ENCODE measurements at places on chromosomes 3 and 15.
A peak's percentile ranks its signal among the peaks of the same experiment; 100 is the strongest.

DNA sequence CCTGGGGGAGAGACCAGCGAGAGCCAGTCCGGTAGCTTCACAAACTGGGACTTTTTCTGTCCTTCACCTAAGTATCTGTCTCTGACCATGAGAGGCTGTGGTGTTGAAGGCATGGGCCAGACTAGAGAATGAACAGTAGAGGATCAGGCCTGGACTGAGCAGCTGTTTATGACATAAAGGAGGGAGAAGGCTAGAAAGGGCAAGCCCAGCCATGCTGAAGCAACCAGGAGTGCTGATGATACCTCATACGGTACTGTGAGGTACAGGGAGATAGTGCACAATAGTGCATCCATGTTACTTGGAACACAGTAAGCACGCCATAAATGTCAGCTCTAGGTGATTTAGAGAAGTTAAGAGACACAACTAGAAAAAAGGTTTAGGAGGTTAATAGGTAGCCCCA is 22.6 kb upstream of the TIMP4 start:
- DNase-seq: no peak

DNA sequence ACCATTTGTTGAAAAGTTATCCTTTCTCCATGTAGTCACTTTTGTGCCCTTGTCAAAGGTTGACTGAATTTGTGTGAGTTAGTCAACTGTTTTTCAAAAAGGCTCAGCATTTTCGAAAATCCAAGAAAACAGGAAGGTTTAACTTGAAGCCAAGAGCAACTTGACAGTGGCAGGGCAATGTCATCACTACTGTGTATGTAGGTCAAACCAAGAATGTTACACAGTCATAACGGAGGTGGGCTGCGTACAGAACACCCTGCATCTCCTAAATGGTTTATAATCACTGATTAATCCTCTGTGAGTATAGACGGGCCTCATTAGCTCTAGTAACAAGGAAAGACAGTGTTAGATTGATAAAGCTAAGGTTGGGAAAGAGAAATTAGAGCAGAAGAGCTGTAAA is 1064.9 kb downstream of the FHIT start:
- no peak for DNase-seq

- DNase-seq: no peak
Observed at GRCh38 chr3:59444294-59444671, 394.5 kb upstream of the CFAP20DC start.

GRCh38 chr15:68372291-68372811 is 59.6 kb downstream of the ITGA11 start:
- no peak for DNase-seq

DNA sequence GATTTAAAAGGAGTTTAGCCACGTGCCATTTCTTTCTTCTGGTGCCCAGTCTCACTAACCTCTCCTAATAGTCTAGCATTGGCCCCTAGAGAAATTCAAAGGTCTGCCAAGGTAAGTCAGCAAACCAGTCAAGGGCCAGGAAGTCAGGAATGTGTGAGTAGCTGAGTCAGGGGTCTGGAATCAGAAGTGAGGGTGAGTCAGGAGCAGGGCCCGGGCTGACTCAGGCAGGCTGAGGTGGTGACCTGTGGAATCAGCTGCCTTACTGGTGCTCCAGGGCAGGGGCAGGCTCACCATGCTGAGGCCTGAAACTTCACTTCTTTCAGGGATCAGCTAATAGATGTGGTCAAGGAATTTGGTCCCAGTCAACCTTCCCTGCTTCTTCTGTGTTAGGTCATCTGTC is 105.8 kb upstream of the MYZAP start:
- no peak for DNase-seq

DNA sequence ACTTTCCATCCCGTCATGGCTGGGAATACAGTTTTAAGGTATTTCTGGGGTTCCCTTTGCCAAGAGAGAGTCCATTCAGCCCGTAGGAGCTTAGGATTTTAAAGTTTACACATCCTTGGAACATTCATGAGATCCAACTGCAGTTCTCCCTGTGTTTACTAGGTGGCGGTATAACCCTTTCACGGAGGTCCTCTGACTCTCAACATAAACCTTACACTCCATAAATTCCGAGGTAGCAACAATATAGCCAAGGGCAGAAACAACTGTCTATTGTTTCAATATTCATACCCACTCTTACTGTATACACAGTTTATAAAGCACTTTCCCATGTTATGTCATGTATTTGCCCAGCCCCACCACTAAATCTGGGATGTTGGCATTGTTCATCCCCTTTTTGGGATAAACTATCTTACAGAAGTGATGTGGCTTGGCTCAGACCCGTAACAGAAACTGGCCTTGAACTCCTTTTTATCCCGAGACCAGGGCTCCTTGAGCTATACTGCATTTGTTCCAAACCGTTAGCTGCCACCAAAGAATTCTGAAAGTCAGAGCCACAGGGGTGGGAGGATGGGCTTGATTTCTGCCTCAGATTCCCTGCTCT is 69.2 kb upstream of the COL6A5 start:
- DNase-seq: peak; percentile 33

DNA sequence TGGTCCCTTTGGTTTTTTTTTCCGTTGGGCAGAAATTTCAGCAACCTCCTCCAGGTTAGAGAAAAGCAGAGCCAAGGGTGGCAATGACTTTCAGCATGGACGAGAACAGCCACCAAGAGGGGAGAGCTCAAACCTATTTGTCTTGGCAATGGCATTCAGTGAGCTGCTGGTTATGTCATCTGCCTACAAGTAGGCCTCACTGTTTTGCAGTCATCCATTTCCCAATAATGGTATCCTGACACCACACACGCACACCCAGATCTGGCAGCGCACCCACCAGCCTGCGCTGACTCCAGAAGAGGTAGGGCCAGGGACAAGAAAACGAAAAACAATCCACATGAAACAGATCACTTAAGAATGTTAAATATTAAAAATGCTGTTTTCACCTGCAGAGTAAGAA is 92.3 kb downstream of the MAGI1 start:
- DNase-seq: no peak

- DNase-seq: no peak
Observed at GRCh38 chr15:23372284-23372683, 17.7 kb downstream of the GOLGA8S start.

DNA sequence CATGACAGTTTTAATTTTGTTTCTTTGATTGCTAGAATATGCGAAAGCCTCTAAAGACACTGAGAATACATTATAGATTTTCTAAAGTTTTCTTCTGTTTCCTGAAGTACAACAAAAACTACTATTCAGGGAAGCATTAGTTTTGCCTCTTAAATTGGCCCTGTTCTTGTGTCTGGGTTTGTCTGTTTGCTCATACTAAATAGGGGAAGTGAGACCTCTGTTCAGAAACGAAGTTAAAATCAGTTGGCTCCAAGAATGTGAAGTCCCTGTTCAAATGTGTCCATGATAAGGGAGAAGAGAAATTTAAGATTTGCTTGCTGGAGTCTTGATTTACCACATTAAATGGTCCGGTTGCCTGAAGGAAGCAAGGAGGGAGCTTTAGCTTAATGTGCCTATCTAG is 327.3 kb upstream of the GBE1 start:
- no peak for DNase-seq

DNA sequence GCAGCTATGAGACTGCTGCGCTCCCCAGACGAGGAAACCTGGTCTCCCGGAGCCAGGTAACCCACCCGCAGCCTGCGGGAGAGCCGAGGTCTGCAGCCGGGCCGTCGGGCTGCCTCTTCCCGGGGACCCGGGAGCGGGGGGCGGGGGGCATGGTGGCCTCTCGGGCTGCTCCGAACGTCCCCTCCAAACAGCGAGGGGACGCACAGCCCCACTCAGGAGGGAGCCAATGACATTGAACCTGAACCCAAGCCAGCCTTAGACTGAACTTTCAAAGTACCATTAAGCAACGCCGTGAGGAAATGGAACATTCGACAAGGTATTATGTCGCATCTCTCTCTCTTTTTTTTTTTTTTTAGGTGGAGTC is 29.8 kb upstream of the ALDH1A3 start:
- no peak for DNase-seq

GRCh38 chr3:132669256-132669777 is 9.2 kb downstream of the UBA5 start:
- DNase-seq: no peak

DNA sequence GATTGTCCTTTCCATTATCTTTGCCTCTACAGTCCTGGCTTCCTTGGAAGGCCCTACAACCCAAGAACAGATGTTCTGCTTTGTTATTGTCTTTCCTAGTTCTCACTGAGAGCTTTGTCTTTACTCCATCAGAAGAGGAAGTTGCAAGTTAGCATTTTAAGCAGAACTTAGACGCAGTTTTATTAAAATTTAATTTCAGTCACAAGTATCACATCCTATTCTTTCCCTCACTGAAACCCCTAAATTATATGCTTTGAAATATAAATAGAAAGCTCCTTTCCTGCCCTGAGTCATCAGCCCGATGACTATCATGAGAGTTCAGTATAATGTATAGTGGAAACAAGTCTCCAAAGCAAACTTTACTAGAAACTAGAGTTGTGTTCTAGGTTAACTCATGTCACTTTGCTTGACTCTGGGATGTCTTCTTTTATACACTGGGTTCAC is 291.2 kb upstream of the RBMS3 start:
- DNase-seq: no peak

- DNase-seq: peak; percentile 85
Observed at GRCh38 chr15:85542895-85543331, 162.5 kb downstream of the AKAP13 start.

DNA sequence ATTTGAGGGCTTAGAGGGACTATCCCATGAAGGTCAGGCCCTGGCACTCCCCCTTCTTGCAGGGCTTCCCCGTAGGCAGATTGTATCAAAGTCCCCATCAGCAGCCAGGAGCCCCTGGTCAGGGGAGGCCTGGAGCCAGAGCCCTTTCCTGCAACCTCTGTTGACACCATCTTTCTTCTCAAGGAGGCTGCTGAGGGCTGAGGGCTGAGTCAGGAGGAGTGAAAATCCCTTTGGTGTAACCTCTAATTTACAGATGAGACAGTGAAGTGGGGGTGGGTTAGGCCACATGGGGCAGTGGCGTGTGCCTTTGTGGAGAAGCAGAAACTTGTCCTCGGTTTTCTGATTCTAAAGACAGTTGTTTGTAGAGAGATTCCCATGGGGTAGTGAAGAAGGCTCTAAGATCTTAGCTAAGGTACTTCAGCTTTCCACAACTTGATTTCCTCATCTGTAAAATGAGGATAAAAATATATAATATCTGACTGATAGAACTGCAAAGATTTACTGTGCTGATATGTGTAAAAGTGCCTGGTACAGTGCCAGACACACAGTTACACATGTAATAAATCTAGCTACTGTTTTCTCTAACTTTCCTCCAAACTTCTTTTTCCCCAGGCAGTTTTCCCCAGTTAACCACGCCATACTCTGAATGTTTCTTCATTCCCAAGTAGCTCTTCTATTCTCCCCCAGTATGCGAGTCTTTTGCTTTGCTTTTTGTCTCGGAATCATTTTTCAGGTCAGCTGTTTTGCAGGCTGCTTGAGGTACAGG is 249.4 kb upstream of the TPM1 start:
- DNase-seq: no peak

DNA sequence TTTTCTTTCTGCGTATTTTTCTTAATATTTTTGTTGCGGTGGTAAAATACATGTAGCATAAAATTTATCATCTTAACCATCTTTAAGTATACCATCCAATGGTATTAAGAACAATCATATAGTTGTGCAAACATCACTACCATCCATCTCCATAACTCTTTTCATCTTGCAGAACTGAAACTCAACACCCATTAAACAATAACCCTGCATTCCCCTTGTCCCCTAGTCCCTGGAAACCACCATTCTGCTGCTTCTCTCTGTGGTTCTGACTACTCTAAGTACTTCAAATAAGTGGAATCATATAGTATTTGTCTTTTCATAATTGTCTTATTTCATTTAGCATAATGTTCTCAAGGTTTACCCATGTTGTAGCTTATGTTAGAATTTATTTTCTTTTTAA is 67.3 kb upstream of the EOMES start:
- no peak for DNase-seq

DNA sequence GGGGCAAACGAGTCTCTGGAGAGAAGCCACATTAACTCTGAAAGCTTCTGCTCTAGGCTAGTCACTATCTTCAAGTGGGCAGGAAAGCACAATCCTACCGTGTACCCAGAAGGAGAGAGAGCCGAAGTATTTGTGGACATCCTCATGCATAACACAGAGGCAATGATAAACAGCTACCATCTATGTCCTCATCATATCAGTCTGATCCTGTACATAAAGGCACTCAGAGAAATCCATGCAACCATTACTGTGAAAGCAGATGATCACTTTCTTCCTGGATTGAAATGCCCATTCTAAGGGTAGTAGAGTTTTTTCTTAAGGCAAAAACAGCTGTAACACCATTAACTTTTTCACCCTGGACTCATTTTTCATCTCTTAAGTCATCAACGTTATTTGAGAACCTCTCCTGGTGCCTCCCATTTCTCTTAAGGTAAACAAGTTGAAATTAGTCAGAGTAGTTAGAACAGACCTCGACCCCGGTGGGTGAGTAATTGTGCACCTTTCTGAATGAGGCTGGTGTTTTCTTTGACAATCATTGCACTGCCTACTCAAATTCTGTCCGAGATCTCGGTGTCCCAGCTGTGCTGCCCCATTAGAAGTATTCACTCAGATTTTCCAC is 327.4 kb downstream of the SHQ1 start:
- DNase-seq: no peak

- DNase-seq: no peak
Observed at GRCh38 chr3:139607257-139608107, 67.9 kb upstream of the RBP1 start.

DNA sequence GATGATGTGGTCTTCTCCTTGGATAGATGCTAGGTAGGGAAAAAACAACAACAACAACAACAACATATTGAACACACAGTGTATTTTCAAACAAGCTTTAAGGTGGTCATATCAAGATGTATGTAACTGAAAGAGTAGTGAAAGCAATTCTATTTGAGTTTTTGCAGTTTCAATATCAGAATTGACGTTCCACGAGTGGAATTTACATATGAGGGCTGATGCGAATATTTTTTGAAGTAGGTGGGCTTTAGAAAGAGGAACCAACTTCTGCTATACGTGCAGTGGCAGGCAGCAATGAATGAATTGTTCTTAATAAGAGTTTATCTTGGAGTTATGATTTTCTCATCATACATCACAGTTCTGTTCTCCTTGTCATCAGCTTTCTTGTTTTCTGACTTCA is 151.9 kb upstream of the CNTN3 start:
- no peak for DNase-seq

DNA sequence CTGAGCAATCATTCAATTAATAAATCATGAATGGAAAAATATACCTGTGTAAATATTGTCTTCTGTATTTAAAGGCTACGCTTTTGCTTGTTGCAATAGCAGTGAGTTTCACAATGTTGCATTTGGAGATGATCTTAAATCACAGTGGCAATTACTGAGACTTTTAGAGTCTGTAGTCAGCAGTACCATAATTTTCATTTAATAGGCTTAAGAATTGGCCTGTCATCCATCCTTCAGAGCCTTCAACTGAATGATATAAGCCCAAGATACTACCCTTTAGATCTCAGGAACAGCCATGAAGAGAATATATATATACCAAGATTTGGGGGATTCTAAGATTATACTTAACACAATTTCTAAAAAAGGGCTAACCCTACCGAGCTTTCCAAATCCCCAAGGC is 458.1 kb downstream of the GBE1 start:
- no peak for DNase-seq

- peak; percentile 72 for DNase-seq
Observed at GRCh38 chr3:97658668-97659285, 105.8 kb upstream of the ARL6 start.

- DNase-seq: no peak
Observed at GRCh38 chr15:49570174-49570573, 50.4 kb downstream of the FAM227B start.

All from NCI-H774 (cell line).